ENCODE measurements at places on chromosomes 16 and 17.

DNA sequence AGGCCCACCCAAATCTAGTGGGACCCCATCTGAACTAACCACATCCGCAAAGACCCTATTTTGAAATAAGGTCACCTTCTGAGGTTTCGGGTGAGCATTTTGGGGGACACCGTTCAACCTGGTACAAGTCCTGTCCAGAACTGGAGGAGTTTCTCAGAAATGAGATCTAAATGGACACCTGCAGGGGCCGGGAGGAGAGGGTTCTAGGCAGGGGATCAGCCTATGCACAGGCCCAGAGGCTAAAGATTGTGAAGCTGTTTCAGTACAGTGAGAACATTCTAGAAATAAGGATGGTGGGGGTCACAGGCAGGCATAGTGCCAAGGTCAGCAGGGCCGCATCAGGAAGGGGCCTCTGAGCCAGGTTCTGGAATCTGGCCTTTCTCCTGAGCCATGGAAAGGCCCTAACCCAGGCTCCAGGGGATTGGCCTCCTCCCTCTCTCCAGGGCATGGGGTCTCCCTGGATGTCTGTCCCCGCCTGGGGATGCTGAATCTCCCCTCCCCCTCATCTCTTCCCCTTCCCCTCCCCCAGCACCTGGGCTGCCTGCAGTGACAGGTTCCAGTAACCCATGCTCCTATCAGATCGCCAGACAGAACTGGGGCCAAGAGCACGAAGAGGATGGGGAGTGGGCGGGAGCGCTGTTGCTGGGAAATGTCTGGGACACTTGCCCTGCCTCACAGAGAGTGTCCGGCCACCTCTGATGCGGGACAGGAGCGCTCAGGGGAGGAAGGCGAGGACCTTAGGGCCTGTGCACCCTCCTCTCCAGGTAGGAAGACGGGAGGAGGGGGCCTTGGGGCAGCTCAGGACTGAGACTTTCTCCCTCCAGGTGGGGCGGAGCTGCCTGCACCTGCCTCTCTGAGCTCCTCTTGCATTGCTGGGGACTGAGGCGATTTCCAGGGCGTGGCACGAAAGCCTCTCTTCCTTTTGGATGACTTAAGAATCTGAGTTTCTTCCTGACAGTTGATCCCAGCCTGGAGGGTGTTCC lies 321.4 kb upstream of the TNRC6C start:
- no peak for DNase-seq

DNA sequence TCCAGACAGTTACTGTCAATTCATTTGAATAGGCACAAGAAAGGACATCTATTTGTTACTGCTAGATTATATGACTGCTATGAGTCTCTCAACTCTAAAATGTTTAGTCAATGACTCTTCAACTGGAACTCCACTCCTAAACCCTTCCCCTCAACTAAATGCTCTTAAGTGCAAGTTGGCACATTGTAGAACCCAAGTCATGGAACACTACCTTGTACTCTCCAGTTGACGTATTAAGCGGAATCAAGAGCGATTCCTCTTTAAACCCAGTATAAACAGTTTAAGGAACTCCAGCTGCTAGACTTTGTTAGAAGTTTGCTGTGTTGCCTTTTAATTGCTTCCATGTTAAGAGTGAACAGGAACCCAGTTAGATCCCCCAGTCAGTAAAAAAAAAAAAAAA lies 44.6 kb downstream of the STH start:
- DNase-seq: no peak

GRCh38 chr17:73952082-73952479 lies 251.4 kb upstream of the RPL38 start:
- DNase-seq: no peak

- no peak for DNase-seq
Observed at GRCh38 chr16:14125000-14125681, 54.0 kb downstream of the MRTFB start.

DNA sequence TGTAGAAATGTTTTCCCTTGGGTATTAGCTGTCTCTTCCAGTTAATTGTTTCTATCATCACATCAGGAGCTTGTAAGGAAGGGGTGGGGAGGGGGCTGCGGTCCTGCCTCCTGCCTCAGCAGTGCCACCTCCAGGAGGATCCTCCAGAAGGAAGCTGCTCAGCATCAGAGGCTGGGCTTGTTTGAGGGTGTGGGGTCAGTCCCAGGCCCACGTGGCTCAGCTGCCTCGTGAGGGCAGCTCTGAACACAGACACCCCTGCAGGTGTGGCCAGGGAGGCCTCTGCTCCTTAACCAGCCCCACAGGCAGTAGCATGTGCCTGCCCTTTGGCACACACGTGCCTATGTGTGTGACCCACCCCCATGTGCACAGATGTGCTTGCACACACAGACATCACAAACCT lies 46.3 kb downstream of the MRM1 start:
- no peak for DNase-seq

GRCh38 chr16:85724126-85724879 lies 26.6 kb downstream of the C16orf74 start:
- DNase-seq: no peak

GRCh38 chr17:79116575-79117368 lies 42.1 kb downstream of the ENGASE start:
- DNase-seq: no peak

DNA sequence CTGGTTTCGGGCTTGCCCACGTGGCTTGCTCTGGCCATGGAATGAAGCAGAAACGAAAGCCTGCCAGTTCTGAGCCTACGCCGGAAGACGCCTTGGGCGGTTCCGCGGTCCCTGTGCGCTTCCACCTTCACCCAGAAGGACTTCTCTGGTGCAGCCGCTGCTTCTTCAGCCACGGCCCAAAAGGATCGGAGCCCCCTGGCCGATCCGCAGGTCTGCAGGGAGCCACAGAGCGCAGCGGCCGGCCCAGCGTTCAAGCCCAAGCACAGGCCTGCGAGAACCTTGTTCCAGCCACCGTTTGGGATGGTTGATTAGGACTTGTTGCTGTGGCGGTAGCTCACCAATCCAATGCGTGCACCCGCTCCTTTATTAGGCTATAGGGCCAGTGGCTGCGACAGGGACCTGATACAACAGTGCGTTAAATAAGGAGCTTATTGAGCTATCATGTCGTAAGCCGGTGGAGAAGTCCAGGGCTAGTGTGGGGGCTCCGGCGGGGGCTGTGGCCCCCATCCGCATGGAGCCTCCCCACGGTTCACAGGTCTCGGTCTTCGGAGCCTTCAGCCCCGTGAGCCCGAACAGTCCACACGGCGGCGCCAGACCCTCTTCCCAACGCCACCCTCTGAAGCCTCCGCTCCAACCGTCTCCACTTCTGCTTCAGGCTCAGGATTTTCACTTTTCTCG lies 10.2 kb upstream of the MPP2 start:
- no peak for DNase-seq

DNA sequence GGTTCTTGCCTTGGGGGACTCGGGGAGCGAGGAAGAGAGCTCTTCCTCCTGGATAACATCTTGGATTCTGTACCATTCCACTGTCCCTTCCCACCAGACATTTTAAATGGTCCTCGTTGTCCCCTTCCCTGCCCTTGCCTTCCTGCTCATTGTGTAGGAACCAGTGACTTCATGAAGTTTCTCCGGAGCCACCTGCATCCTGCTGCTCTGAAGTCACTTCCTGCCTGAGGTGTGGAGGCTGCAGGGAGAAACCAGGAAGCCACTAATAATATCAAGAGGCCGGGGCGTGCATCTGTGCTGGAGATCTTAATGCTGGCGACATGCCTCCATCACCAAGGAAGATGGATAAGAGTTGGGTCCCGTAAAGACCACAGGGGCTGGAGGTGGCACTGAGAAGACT lies 6.2 kb upstream of the SLC16A13 start:
- no peak for DNase-seq

DNA sequence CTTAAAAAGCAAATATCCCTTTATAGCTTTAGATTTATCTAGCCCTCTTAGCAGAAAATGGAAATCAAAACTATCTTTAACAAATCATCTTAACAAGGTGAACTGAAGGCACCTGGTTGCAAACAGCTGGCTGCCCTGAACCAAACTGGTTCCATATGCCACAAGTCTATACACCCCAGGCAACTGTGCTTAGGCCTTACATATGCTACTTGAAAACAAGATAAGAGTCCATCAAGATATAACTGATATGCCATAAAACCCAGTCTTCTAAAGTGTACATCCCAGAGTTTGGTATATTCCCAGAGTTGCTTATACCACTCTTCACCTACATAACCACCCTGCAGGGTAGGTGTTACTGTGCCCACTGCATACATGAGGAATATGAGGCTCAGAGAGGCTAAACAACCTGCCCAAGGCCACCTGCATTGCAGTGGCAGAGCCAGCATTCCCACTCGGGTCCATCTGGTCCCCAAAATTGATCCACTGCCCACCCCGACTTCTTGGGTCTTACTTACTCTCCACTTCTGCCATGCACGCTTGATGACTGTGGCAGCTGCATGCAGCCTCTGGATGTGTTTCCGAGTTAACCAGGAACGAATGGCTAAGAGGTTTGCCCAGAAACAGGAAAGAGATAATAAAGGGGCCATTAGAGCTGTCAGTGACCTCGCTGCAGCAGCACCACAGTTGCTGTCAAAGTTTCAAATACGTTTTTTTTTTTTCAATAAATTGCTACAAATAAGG lies 12.2 kb downstream of the ZNHIT3 start:
- DNase-seq: no peak

DNA sequence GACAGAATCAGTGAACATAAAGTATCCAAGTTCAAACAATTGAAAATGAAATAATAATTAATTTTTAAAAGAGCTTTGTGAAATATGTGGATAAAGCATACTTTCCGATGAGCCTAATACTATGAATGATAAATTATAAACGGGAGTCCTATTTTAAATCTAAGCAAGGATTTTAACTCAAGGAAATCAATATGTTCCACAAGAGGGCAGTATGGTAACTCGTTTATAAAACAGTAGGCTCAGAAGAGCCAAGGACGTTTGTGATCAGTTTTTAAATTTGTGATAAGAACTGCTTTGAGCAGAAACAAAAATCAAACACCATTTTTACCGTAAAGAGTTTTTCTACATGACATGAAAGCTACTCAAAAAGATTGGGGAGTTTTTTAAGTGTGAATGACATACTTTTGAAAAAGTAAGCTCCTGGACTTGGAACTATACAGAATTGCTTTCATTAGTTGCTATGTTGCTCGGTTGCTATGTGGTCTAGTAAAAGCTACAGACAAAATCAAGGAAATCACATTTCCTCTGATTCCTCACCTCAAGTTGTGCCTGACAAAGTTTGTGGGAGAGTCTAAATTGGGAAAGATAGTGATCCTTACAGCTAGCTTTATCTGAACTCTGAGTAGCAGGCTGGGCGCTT lies 11.8 kb upstream of the TEKT1 start:
- DNase-seq: no peak

- DNase-seq: no peak
Observed at GRCh38 chr16:52492789-52493357, 54.1 kb downstream of the TOX3 start.

- peak; percentile 78 for DNase-seq
Observed at GRCh38 chr16:87806641-87807546, 41.1 kb upstream of the KLHDC4 start.

- DNase-seq: no peak
Observed at GRCh38 chr17:7884581-7885366, 3.8 kb upstream of the CHD3 start.

DNA sequence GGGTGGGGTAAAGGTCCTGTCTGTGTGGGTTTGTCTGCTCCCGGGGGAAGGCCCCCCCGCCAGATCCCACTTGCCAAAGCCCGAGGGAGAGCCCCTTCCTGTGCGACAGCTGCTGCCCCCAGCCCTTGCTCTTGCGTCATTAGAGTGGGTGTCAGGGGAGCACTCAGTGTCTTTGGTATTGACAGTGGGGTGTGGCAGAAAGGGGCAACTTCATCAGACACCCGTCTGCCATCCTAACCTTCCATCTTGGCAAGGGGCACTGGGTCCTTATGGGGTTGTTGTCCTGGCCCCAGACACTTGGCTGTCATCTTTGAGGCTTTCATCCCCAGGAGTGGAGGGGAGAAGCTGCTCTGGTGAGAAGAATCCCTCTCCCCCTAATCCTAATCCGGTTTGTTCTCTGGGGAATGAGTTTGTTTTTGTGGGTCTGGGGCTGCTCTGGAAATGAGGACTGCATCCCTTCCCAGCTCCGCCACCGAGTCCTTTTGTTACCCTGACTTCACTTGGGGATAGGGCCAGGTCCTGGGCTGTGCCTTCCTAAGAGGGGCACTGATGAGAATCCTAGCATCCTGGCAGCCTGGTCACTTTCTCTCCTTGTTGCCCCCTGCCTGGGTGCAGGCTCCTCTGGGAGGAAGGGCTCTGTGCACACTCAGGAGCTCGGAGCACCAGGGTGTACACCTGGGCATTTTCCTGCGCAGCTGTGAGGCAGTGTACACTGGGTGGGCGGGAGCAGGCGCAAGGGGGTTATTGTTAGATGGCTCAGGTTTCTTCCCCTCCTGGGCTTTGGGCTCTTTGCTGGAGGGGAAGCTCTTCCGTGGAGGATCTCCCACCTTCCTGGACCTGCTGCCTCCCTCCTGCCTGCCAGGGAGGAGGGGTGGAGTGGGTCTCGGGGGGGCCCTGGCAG lies 21.1 kb downstream of the GJD3 start:
- DNase-seq: no peak

DNA sequence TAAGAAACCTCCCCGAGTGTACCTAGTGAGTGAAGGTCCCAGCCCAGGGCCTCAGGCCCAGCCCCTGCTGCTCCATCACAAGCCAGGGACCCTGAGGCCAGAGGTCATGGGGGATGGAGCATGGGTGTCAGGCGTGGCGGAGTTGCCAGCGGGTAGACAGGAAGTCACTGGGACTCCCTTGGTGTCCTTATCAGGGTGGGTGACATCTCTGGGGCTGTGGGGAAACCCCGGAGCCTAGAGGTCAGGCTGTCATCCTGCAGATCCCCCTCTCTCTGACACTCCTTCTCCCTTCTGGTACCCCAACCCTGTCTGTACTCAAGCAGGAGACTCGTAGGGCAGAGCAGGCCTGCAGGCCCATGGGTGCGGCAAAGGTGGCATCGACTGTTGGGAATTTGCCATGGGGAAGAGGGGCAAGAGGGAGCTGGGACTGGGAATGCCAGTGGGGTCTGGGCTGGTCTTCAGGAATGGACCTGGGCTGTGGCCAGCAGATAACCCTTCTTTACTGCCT lies 10.8 kb upstream of the ADGRG1 start:
- no peak for DNase-seq
